Activated naive CD4-positive, alpha-beta T cell treated with anti-CD3 and anti-CD28 coated beads, Interleukin-2, amount 10 ng/mL, durations not matched to agents 7 days and 5 days (primary cell): ENCODE measurements at places on chromosomes 6 and 20.
A peak's percentile ranks its signal among the peaks of the same experiment; 100 is the strongest.

DNA sequence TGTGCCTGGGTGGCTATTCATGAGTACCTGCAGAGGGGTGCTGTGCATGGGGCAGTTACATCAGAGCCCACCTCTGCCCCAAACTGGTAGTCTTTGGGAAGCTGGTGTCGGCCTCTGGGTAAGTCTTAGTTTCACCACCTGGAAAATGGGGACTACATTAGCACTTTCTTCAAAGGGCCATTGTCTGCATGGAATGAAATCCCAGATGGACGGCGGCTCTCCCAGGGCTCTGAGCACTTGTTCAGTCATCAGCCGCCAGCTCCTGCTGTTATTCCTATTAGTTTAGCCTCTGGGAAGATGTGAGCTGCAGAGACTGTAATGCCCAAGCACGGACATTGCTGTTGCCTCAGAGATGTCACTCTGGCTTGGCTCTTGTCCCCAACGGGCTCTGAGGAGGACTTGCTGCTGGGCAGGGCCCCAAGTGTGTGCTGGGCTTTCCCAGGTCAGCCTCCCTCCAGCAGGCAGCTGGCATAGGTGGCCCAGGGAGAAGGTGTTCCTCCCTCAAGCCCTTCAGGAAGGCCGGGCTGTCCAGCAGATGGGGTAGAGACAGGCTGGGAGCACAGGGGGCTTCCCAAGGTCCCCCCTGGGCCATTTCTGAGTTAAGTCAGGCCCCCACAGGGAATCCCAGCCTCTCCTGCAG, 268.3 kb downstream of the TFAP2C start:
- DNase-seq, result no peak

- no peak for DNase-seq
Observed at GRCh38 chr6:76418560-76419223, 346.2 kb upstream of the IMPG1 start.

GRCh38 chr6:134132494-134133141, 80.2 kb upstream of the SLC2A12 start:
- no peak for DNase-seq

- DNase-seq, result no peak
Observed at GRCh38 chr20:15113144-15113773, 775.8 kb upstream of the FLRT3 start.

DNA sequence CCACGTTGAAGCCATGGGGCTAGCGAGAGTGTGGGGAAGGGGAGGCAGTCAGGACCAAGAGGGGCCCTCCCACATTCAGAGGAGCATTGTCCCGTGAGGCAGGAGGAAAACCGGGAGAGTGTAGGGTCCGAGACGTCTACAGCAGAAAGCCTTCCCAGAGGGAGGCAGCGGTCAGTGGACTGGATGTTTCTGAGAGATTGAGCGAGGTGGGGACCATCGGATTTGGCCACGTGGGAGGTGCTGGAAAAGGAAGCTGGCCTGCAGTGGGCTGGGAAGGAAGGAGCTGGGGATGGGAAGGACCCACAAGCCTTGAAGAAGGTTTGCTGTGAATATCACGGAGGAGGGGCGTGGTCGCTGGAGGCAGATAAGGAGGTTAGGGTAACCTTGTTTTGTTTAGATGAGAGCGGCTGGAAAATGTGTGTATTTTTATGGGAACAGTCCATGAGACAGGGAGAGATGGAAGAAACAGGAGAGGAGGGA, 119.0 kb upstream of the RNF24 start:
- DNase-seq, result no peak

- DNase-seq, result peak; percentile 41
Observed at GRCh38 chr6:41271901-41272395, 14.5 kb downstream of the TREM1 start.

DNA sequence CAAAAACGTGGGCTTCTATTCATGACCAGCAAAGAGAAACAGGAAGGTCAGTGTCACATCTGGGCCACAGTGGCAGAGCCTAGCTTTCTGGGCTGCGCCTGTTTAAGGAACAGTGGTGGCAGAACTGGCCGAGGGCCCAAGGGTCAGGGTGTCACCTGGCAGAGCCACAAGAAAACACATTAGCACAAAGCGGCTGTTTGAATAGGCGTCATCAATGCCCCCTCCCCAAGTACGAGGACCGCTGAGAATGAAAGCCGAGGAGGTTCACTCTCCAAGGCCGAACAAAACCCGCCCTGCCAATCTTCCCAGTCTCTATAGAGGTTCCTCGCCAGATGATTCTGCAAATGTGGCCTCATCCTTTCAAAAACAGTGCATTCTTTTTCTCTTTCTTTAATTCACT, 125.2 kb upstream of the TRAF3IP2 start:
- DNase-seq, result no peak

GRCh38 chr6:141364232-141364631, 768.5 kb upstream of the GJE1 start:
- DNase-seq, result no peak

- no peak for DNase-seq
Observed at GRCh38 chr6:17869010-17869752, 118.3 kb downstream of the KIF13A start.

- DNase-seq, result no peak
Observed at GRCh38 chr6:40692337-40692736, 105.2 kb upstream of the LRFN2 start.

DNA sequence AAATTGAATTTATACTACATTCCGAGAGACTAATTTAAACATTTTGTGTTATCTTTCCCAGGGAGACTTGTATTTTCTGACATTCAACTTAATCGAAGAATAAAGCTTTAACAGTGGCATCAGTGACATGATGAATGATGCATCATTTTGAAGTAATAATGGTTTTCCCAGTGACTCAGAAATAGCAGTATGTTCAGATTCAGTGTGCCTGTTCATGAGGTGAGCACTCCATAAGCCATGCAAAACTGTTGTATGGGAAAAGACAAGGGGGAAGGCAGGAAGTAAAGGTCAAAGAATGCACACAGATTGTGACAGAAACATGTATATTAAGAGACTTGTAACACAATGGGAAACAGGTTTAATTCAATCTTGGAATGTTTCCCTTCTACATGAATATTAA, 1348.2 kb upstream of the GJE1 start:
- no peak for DNase-seq

- DNase-seq, result no peak
Observed at GRCh38 chr6:127332383-127332961, 10.9 kb downstream of the ECHDC1 start.

DNA sequence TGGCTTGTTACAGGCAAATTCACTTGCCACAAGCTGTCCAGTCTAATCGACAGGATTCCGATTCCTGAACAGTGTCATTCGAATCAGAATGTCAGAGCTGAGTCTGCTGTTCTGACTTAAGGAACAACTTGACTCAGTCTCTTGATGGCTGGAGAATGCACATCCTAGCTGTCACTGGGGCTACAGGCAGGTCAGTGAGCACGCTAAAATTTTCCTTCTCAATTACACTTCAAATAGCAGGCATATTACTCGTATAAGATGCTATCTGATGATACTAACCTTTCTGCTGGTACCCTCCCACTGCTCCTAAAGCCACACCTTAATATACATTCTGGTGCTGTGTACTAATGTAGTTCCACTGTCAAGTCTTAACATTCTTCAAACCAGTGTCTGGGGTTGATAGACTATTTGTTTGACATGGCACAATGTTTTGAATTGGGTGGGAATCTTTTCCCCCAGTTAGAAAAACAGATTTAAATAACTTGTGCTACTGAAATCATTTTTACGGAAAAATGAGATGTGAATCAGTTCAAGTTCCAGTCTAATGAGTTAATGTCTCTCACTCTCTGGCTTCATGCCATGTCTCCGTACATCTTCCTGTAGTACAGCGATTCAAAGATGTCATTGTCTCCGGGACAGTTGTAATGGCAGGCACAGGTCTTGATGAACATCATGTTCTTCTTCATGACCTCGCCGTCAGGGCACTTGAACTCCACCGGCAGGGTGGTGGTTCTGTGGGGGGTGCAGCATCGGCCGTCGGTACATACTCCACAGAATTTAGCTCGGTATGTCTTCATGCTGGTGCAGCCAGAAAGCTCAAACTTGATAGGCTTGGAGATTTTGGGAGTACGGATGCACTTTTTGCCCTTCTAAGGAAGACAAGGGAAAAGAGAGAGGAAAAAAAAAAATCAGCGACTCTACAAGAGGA, 2.2 kb downstream of the CCN2 start:
- no peak for DNase-seq

- DNase-seq, result no peak
Observed at GRCh38 chr6:11494786-11495564, 42.6 kb upstream of the TMEM170B start.

DNA sequence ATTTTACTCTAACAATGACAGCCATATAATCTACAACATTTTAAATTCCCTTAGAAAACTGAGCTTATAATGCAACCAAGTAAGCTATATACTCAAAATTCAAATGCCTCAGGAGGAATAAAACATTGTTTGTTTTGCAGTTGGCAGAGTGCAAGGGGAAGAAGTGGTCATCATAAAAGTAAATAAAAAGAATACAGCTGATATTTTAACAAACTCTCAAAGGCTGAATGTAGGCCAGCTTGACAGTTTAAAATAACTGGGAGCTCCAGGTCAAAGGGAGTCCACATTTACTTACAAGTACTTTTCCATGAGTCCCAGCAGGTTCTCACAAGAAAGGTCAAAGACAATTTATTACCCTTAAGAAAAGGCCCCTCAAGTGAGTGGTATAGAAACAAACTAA, 589.8 kb downstream of the BCKDHB start:
- DNase-seq, result no peak

DNA sequence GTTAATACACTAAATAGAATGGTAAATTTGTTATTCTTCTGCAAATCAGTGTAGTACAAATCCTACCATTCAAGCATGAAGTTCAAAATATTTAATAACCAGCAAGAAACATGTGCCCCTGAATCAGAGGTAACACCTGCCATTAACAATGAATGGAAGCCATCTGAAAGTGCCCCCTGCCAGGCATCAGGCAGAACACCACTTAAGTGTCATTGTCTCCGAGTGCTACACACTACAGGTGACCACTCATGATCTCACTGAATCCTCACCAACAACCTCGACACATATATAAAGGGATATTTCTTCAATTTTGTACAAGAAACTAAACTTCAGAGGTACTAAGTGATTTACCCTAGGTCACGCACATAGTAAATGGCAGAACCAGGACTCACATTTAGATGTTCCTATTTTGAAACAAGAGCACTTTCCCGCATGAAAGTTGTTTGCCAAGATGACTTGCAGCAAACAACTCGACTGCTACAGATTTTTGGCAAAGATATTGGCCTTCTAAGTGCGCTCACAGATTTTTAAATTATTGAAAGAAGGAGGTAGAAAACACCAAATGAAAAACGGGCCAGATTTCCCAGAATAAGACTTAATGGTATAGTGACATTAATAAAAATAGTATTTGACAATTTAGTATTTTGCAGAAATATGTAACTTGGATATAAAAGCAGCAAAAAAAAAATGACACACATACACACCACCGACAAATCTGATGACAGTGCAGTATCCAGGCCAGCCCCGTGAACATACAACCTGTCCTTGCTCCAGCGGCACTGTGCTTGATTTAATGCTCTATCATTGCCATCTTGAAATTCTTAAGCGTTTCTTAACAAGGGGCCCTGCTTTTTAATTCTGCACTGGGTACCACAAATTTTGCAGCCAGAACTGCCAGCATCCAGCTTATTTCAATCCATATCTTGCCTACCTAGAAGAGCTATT, 274.5 kb downstream of the ALDH8A1 start:
- no peak for DNase-seq

DNA sequence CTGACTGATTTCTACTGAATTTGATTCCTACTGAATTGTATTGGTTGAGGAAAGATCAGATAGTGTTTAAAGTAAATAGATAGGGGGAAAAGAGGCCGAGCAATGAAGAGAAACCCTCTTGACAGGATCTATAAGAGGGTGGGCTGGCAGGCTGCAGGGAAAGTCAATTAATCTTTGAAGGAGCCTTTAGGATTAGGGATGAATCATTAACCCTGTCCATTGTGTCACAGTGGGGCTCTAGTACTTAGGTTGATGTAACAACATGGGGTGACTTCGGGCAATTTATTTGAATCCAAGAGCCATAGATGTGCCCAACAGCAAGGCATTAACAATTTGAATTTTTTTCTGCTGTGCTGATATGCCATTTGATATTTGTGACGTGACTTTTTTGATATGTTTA, 7.5 kb downstream of the RFX6 start:
- DNase-seq, result no peak

- DNase-seq, result no peak
Observed at GRCh38 chr20:21259346-21259745, 43.8 kb upstream of the XRN2 start.

DNA sequence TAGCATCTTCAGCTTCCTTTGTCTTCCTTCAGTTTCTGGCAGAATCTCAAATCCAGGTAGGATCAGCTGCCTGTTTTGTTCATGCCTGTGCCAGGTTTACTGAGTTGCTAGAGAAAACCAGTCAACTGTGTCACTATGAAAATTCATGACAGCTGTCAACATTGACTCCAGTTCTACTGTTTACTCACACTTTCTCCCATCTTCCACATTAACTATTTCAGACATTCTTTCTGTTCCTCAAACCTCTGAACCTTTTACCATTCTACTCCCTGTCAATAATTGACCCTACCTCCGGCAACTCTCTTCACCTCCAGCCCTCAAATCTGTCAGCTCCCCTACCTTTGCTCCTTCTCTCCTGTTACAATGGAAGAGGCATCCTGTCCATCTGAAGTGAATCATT, 8.5 kb downstream of the ENPP4 start:
- no peak for DNase-seq

- DNase-seq, result no peak
Observed at GRCh38 chr6:125808060-125808459, 17.3 kb downstream of the NCOA7 start.

GRCh38 chr6:39776581-39776980, 15.6 kb upstream of the DAAM2 start:
- DNase-seq, result no peak

- DNase-seq, result no peak
Observed at GRCh38 chr6:168125429-168126001, 46.5 kb upstream of the FRMD1 start.

- no peak for DNase-seq
Observed at GRCh38 chr6:33777398-33778388, 11.2 kb downstream of the LEMD2 start.

DNA sequence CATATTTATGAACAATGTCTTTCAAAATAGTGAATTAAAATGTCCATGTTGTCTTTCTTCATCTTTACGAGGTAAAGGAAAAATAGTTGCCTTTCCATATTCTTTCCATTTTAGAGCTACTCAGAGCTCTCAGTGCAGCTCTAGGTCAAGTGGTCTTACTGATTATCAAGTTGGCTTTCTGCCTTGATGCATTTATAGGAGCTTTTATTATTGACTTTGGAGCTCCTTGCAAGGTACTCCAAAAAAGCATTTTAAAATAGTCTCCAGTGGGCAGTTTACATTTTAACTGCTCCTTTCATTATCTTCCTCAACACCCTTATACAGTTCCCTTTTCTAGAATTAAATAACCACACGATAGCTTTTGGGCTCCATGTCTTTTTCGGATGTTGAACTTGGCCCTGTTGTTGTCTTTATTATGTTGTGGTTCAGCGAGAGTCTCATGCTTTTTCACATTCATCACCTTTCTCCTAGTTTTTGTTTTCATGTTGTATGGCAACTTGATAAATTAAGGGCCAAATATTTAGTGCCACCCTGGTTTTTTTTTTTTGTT, 122.9 kb downstream of the CLIC5 start:
- no peak for DNase-seq

- DNase-seq, result no peak
Observed at GRCh38 chr6:16419636-16420336, 181.4 kb downstream of the GMPR start.

GRCh38 chr6:108969776-108970175, 121.6 kb downstream of the ARMC2 start:
- no peak for DNase-seq
